ENCODE measurements at places on chromosomes 4 and X.

DNA sequence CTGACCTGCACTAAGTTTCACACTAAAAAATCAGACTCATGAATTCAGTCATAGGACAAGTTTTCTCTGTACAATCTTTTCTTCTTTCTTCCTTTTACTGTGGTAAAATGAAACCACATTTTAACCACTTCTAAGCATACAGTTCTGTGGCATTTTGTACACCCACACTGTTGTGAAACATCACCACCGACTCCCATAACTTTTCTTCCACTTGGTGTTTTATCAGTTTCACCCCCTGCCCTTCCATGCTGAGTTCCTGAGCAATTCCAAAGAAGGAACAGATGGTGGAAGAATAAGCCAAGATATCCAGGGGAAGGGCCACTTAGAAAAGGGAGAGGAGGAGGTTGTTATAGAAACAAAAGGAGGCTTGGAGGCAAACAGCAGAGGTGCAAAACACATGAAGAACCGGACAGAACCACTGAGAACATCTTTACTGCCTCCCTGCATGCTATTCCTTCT is 22.6 kb downstream of the SLC25A4 start:
- DNase-seq: no peak

DNA sequence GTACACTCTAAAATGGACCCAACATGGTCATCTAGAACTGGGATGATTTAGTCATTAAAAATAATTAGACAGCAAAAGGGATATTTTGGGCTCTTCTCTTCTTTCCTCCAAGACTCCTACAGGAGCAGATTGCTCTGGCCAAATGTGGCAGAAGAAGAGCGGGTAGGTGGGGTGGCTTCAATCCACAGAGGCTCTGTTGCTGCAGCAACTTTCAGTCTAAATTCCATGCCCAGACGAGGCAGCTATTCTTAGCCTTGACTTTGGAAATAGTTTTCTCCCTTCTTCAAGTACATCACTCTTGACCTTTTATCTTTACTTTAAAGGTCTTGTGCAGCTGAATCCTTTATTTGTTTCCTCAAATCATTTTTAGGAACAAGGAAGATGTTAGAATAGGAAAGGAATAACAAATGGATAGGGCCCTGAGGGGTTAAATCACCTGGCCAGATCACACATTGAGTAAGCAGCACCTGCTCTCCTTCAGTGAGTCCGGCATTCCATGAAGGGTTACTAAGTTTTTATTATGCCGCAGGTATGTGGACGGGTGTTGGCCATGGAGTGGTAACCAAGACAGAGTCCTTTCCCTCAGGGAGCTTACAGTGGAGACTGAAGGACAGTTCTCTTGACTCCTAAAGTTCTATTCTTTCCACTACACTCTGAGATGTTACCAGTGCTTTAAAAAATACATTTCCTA is 19.3 kb upstream of the SORBS2 start:
- no peak for DNase-seq

- DNase-seq: no peak
Measured at GRCh38 chr4:54066088-54066415, 1.6 kb upstream of the CHIC2 start.

DNA sequence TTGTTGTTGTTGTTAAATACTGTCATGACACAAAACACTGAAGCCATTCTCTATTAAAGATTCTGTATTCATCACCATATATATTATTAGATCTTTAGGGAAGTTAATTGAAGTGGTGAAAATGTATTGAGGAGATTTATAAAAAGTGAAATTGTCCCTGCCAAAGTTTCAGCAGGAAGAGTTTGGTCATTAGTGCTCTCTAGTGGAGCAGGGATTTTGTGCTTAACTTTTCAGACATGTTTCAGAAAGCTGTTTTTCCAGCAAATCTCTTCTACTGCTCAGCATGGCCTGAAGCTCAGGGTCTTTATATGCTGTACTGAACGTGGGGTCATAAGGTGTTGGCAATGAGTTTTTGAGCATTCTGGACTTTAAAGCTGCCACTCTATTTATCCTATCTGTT is 36.7 kb upstream of the CXXC4 start:
- no peak for DNase-seq

- no peak for DNase-seq
Measured at GRCh38 chr4:11632483-11632882, 203.8 kb upstream of the HS3ST1 start.
